ENCODE measurements at places on chromosomes 12 and 14.

DNA sequence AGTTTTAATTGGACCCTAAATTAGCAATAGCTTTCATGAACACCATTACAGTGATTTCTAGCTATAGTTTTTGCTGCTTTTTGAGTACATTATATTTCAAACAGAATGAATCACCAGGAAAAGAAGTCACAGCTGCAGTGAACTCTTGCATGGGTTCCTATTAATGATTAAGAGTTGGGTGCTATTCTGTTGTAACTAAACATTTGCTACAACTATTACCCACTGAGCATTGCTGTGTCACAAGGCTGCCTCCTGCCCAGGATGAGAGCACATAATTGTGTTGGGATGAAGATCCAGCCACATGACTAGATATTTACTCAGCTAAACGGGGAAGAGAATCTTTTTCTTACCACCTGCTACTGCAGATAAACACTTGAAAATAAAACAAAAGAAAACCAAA lies 152.7 kb downstream of the GXYLT1 start:
- no peak for DNase-seq

GRCh38 chr12:87140262-87140661 lies 884.1 kb upstream of the MGAT4C start:
- no peak for DNase-seq

- no peak for DNase-seq
Measured at GRCh38 chr14:84065811-84066210, 1464.1 kb upstream of the FLRT2 start.

DNA sequence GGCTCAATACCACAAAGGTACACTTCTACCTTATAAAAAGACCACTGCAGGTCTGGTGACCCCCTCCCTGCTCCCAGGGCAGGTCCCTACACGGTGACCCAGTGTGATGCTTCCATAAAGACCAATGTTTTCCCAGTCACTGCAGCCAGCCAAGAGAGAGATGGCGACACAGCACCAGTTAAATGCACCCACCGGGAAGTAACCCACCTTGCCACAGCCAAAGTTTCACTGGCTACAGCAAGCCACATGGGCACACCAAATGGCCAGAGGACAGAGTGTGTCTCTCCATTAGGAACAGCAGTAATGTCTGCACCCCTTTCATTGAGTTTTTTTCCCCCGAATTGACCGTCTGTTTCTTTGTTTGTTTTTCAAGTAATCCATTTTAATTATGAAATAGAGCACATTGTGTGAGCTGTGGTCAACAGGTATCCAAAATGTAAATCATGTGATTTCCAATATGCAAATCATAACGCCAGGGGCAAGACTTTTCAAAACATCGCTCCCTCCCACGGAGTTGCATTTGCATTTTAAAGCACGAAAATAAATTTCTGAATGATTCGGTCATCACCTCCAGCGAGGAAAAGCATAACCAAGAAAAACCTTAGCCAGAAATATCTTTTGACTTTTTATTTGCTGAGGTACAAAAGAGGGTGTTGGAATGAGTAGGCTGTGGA lies 48.9 kb upstream of the EML1 start:
- DNase-seq, result no peak

GRCh38 chr14:34629344-34629656 lies 648 bp downstream of the SNX6 start:
- no peak for DNase-seq
